ENCODE measurements at places on chromosomes 6 and 20. TPM values are rescaled to one million over a fixed set of nuclear protein-coding genes. Genes with fewer than 3 reads are reported as not detected.

DNA sequence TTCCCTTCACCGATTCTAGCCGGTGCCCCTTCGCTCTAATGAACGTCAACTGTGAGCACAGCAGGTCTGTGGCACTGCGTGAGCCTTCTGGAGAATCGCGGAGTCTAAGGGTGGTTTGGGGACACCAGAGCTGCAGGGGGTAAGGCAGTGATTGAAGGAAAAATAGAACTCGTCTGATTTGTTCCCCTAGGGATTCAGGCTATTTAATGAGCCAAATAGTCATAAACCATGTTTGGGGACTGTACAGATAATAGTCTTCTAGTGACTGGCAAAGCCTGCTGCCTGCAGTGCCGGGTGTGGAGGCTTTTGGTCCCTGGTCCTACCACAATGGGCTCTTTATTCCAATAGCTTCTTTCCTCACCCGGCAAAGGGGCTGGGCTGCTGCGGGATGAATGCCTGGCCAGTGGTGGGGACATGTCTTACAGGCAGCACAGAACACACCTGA, 11.1 kb upstream of the NTSR1 start:
- peaks cover 2% of the 10 kb centered on the region for H3K4me1 ChIP-seq
- no peak overlapping the region for H3K4me3 ChIP-seq
- no peak overlapping the region for H3K27ac ChIP-seq
- DNase-seq = no peak

GRCh38 chr20:61951695-61952533, 113.8 kb downstream of the TAF4 start:
- no peaks in the 10 kb centered on the region for H3K4me1 ChIP-seq
- H3K27me3 ChIP-seq = peaks cover 4% of the 10 kb centered on the region
- H3K27ac ChIP-seq = no peak overlapping the region
- H3K36me3 ChIP-seq = no peaks in the 10 kb centered on the region

DNA sequence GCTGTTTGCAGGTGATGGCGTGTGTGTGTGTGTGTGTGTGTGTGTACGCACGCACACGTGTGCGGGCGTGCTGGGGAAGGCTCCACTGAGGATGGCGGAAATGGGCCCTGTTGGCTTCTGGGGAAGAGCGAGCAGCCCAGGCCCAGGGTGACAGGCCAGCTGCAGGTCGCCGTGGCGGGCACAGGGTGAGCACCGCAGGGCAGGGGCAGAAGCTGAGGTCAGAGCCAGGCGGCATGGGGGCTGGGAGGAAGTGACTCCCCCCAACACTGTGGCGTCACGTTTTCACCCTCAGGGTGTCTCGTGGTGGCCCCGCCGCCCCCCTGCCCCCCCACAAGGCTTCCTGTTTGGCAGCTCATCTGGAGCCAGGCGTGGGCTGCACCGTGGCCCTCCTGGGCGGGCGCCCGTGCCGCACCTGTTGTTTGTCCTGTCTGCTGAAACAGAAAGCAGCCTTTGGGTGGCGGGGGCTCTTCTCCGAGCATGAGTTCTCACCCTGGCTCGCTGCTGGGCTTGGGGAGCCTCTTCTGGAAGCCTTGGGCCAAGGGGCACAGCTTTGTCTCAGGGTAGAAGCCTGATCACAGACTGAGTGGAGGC, 7.1 kb downstream of the RBM38 start:
- peaks cover 94% of the 10 kb centered on the region for H3K36me3 ChIP-seq
- peak; percentile 87 for DNase-seq
- H3K27me3 ChIP-seq = no peaks in the 10 kb centered on the region

DNA sequence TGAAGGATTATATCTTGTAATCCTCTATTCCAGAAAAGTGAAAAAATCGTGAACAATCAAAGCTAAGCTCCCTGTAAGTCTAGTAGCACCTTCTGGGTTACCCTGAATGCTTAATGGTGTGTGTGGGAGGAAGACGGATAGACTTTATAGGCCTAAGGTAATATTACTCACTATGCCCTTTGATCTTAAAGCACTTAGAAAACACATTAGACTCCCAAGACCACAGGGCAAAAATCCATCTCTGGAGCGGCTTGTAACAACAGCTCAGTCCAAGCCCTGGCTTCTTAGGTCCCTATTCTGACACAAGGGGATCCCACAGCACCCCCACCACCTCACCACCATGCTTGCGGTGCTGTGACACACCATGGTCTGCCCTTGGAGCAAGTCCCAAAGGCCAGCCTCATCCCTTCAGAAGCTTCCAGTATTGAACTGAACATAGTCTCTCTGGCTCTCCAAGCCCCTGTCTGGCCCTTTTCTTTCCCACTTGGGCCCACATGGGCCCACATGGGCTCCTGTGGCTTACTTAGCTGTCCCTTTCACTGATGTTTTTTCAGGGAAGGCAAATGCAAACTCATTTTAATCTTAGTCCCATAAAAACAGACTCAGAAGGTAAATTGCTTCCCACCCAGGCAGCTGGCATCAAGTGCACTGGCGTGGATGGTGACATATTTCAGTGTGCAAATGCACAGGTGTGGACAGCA, 28.3 kb downstream of the C6orf132 start:
- H3K4me1 ChIP-seq = no peaks in the 10 kb centered on the region
- peaks cover 21% of the 10 kb centered on the region for H3K27me3 ChIP-seq
- H3K36me3 ChIP-seq = no peaks in the 10 kb centered on the region
- no peak overlapping the region for H3K27ac ChIP-seq
- no peak overlapping the region for H3K4me3 ChIP-seq

DNA sequence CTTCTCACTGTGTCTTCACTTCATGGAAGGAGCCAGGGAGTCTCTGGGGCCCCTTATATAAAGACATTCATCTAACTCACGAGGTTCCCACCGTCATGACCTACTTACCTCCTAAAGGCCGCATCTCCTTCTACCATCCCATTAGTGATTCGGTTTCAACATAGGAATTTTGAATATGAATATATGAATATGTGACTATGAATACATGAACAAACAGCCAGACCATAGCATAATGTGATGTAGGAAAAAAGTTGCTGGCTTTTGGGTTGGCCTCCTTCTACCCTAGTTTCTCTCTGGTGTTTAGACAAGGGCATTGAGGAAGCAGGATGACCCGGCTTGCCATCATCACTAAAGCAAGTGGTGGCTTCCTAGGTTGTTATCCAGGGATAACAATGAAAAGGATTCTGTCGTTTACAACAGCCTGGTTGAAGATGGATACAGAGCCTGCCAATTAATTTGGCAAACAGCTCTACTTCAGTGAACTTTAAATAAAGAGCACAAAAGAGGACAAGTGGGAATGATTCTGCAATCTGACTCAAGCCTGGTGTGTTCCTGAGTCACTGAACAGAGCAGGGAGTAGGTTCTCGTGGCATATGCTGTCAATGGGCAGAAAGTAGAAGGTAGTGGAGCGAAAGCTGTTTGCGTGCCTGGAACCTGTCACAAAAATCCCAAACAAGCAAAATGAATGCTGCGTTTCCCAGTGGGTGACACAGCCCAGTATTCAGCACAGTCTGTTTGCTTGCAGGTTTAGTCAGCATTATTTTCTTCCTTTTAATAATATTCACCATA, 44.0 kb upstream of the DOK5 start:
- no peak overlapping the region for H3K27ac ChIP-seq
- no peaks in the 10 kb centered on the region for H3K4me1 ChIP-seq
- no peak overlapping the region for H3K4me3 ChIP-seq
- DNase-seq = no peak

The SGK2 gene
- total RNA-seq = not detected

DNA sequence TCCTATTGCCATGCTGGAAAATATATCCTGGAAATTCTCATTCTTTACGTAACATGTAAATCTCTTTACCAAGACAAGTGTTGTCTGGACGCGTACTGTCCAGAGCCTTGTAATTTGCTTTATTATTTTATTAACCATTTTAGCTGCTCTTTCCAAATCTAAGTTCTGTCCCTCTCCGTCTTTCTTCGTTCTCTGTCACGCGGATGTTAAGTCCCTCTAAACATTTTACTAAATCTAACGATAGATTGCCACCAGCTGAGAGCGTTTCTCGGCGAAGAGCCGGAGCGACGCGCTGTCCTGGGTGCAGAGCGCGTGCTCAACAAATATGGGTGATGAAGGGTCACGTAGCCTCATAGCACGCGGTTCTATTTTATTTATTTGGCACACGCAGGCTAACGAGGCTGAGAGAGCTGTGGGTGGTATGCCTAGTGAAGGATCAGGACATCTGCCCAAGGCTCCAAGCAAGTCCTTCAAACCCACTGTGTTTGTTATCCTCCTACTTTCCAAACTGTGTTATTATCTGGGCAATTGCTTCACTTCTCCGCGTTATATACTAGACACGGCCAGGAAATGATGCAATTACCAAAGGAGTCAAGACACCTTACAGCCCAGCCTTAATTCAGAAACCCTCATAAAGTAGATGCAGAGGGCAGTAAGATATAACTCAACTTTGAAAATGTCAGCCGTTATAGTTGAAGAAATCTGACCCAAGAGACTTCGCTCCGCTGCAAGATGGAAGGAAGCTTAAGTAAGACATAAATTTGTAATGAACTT, 10.0 kb upstream of the NCOA7 start:
- peaks cover 13% of the 10 kb centered on the region for H3K4me1 ChIP-seq
- H3K27ac ChIP-seq = no peak overlapping the region
- H3K27me3 ChIP-seq = peaks cover 13% of the 10 kb centered on the region
- DNase-seq = peak; percentile 65
- peaks cover 5% of the 10 kb centered on the region for H3K36me3 ChIP-seq

DNA sequence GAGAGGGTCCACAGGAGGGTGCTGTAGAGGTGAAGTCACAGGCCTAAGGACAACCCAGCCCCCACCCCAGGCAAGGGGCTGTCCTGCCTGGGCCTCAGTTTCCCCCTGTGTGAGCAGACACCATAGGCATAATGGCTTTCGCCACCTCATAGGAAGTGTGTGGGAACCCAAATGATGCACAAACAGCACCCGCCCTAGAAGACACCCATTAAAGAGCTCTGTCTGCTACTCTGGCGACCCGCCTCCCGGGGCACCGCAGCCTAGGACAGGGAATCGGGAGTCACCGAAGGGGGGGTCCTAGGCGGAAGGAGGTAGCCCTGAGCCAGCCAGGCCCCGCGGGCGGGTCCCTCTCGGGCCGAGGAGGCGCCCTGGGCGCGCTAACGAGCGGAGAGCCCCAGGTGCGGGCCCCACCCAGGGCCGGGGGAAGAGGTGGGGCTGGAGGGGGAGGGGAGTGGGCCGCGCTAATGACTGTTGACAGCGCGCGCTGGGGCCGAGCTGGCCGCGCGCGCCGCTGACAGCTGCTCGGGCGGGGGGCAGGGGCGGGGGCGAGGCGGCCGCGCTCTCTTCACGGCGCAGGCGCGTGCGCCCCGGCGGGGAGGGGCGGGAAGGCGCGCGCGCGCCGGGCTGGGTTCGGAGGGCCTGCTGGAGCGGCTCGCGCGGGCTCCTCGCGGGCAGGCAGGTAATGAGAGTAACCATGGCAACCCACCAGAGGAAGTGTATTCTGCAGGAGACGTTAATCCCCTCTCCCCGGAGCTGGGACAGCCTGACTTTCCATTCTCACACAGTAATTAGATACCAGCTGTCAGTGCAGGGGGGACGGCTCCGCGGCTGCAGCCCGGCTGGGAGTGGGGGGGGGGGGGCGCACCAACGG, 48.9 kb downstream of the NOL4L start:
- peaks cover 83% of the 10 kb centered on the region for H3K4me1 ChIP-seq
- H3K4me3 ChIP-seq = peak overlapping the region; percentile 80
- peaks cover 17% of the 10 kb centered on the region for H3K36me3 ChIP-seq
- no peaks in the 10 kb centered on the region for H3K27me3 ChIP-seq

The IMPG1 gene
- not detected for total RNA-seq

The FAM209B gene
- total RNA-seq = 0.91 TPM

The MTFR2 gene
- total RNA-seq = 20.4 TPM

- H3K4me1 ChIP-seq = no peaks in the 10 kb centered on the region
- no peaks in the 10 kb centered on the region for H3K27me3 ChIP-seq
- DNase-seq = no peak
- no peak overlapping the region for H3K27ac ChIP-seq
These were observed 112.6 kb downstream of the SLC16A10 start for GRCh38 chr6:111199935-111200334.

The EPHA7 gene
- not detected for total RNA-seq

The PLA2G7 gene
- not detected for total RNA-seq

DNA sequence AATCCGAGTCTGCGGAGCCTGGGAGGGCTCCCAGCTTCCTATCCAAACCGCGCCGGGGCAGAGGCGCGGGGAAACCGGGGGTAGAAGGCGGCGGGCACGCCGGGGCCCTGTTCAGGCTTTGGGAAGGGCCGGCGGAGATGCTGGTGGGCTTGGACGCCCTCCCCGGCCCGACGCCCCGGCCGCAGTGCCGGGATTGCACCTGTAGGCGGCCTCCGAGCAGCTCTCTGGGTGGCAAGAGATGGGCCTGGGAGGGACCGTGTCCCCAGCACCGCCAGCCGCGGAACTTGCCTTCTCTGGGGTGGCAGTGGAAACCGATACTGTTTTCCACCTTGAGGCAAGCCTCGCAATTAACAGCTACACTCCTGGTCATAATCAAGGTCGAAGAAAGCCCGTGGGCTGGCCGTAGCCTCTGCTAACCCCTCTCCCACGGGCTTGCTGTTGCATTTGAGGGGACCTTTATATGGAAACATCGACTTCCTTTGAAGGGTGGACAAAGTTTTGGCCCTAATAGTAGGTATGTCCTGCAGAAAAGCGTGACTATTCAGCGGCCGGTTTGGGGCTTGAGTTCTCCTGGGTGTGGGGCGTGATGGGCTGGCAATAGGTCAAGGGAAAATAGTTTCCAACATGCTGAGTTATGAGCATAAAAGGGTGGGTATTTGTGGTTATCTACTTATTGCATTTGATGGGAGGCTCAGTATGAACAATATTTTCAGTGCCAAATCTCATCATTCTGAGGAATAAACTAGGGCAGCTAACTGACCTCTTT, 1.1 kb upstream of the JAG1 start:
- DNase-seq = peak; percentile 55
- H3K27ac ChIP-seq = peak overlapping the region; percentile 50
- H3K4me1 ChIP-seq = peaks cover 34% of the 10 kb centered on the region
- peak overlapping the region; percentile 53 for H3K4me3 ChIP-seq

GRCh38 chr20:11810311-11811083, 107.2 kb upstream of the BTBD3 start:
- H3K36me3 ChIP-seq = no peaks in the 10 kb centered on the region
- DNase-seq = no peak
- H3K27ac ChIP-seq = no peak overlapping the region

DNA sequence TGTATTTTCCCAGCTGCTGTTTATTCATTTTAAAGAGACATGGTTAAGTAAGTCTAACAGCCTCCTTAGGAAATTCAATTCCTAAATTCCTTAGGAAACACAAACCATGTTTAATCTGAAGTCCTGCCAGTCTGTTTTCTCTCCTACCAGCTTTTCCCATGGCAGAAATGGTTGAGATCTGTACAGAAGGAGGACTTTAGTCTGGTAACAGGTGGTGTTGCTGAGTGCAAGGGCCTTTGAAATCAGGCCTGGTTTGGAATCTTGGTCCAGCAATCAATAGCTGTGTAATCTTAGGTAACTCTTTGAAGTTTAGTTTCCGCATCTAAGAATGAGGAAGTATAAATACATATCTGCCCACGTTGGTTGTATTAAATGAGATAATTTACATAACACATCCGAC, 232.5 kb downstream of the LAMA2 start:
- no peaks in the 10 kb centered on the region for H3K27me3 ChIP-seq
- no peak overlapping the region for H3K27ac ChIP-seq
- no peaks in the 10 kb centered on the region for H3K36me3 ChIP-seq
- no peak overlapping the region for H3K4me3 ChIP-seq

Measured in activated CD4-positive, alpha-beta memory T cell treated with anti-CD3 and anti-CD28 coated beads, Interleukin-2, amount 10 ng/mL, durations not matched to agents 7 days and 5 days (primary cell).